Suprapubic skin (tissue), 4 donors: ENCODE measurements at places on chromosomes 2 and 18.
A peak's percentile ranks its signal among the peaks of the same experiment; 100 is the strongest.

GRCh38 chr2:33069894-33070651, 123.3 kb downstream of the LTBP1 start:
- DNase-seq, result peak; percentile 81

- no peak for DNase-seq
These were observed 622.3 kb upstream of the ACVR2A start for GRCh38 chr2:147222506-147222905.

DNA sequence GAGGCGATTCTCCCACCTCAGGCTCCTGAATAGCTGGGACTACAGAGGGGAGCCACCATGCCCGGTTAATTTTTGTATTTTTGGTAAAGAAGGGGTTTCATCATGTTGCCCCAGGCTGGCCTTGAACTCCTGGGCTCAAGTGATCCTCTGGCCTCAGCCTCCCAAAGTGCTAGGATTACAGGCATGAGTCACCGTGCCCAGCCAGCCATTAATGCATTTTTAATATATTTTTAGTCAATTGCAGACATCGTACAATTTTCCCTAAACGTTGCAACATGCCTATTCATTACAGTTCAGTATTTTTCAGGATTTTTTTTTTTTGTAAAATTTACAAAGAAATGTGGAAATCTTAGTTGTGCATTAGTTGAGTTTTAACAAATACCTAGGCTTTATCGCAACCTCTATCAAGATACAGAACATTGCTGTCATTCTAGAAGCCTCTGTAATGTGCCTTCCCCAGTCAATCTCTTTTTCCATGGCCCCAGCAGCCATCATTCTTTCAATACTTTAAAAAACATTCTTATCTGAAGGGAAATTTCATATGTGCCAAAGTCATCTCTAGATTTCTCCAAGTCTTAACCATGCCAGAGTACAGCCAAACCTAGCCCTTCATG, 14.7 kb downstream of the NABP1 start:
- no peak for DNase-seq

GRCh38 chr18:34495506-34495905, 214.6 kb upstream of the DTNA start:
- DNase-seq, result no peak

- no peak for DNase-seq
These were observed 93.9 kb downstream of the SCN3A start for GRCh38 chr2:165109915-165110314.

GRCh38 chr2:234218266-234219045, 168.0 kb downstream of the SPP2 start:
- no peak for DNase-seq

GRCh38 chr2:235716875-235717496, 223.1 kb downstream of the AGAP1 start:
- no peak for DNase-seq

DNA sequence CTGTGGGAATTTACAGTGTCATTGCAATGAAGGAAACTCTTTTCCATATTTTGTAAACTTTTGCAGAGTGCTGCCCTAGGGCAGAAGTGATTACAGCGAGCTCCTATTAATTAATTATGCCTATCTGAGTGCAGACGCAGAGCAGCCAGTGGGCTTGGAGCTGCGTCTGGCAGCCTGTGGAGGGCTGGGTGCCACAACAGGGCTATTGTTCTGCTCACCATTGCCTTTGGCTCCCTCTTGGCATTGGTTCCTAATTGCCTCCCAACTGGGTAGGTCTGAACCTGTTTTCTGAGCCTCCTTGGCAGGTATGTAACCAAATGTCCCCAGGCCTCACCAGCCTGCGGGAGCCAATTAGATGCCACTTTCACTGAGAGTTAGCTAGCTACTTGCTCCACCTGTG, 25.6 kb upstream of the ITGB6 start:
- DNase-seq, result peak; percentile 65

DNA sequence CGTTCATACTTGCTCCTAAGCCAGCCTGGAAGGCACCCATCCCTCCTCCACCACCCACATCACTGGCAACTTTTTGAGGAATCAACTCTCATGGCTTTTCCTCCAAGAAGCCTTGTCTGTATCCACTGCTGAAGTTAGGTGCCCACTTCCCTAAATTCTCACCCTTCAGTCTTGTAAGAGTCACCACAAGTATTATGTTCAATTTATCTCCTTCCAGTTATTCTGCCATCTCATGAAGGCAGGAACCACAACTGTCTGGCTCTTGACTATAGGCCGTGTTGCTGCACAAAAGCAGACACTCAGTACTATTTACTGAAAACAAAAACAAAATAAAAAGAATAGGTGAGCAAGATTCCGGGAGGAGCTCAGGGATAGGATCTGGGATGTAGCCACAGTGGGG, 234.8 kb downstream of the CYRIA start:
- no peak for DNase-seq

DNA sequence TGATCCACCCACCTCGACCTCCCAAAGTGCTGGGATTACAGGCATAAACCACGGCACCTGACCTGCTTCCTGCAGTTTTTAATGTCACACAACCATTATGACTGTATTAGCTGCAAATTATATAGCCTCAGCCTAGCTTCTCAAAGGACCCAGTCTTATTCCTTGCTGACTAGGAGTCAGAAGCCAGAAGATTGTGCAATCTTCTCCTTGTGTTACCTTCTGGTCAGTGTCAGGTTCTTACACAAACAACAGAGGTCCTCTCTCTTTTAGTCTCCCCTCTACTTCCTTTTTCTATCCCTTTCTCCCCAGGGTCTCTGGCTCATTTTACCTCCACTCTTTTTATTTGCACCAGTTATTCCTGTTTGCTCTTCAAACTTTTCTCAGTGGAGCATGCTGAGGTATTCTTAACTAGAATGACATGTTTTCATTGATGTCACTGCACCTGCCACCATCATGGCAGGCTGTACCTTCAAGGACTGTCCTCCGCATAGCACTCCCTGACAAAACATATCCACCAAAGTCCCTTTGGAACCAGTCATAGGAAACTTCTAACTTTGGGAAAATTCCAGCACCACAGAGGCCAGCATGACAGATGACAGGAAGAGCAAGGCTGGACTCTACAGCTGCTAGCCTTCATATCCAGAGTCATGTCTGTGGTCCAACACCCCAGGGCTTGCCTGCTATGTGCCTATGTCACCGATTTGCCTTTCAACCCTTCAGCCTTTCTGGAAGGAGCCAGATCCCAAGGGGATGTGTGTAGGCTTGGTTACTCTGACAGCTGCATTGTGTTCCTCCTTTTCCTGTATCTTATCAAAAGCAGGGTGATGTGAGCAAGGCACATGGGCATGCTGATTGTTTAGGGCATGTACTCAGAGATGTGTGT, 45.2 kb upstream of the EPC2 start:
- no peak for DNase-seq

- no peak for DNase-seq
These were observed 189.6 kb upstream of the PIK3C3 start for GRCh38 chr18:41765460-41765859.

- DNase-seq, result no peak
These were observed 279.7 kb upstream of the TRIB2 start for GRCh38 chr2:12436935-12437561.

GRCh38 chr2:42193722-42194187, 24.6 kb downstream of the EML4 start:
- no peak for DNase-seq

DNA sequence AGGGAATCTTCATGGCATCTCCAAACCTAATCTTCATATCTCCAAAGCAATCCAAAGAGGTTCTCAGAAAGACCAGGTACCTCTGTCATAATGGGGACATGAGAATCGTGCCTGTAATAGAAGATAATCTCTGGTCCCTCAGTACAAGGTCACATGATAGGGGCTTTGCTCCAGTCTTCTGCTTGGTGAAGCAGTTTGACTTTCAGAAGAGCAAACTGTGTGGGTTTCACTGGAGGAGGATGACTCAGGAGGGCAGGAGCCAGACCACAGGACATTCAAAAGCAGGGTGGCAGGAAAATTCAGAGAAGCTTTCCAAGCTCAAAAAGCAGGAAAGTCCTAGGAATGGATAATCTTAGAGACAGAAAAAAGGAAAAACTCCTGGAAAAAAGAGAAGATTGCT, 10.6 kb upstream of the PAX3 start:
- no peak for DNase-seq

DNA sequence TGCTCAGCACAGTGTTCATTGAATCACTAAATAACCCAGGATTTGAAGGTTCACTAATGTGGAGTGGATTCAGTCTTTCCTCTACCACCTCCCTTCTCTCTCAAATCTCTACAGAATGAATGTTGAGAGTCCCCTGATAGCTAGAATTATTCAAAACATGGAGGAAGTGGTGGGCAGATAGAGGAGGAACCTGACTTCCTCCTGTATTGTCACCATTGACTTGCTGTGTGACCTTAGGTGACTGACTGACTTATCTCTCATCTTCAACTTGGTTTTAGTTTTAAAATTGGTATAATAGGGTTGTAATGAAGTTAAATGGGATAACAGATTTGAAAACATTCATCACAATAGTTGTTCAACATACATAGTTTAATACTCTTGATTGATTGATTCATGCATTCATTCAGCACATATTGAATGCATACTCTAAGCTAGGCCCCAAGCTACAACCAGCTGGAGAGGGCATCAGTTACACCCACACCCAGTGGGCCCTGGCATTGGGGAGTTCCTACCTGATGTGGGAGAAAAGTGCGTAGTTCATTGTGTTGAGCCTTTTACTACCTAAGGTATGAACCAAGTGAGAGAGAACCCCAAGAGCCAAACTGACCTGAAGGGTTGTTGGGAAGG, 96.0 kb downstream of the WDR7 start:
- no peak for DNase-seq

DNA sequence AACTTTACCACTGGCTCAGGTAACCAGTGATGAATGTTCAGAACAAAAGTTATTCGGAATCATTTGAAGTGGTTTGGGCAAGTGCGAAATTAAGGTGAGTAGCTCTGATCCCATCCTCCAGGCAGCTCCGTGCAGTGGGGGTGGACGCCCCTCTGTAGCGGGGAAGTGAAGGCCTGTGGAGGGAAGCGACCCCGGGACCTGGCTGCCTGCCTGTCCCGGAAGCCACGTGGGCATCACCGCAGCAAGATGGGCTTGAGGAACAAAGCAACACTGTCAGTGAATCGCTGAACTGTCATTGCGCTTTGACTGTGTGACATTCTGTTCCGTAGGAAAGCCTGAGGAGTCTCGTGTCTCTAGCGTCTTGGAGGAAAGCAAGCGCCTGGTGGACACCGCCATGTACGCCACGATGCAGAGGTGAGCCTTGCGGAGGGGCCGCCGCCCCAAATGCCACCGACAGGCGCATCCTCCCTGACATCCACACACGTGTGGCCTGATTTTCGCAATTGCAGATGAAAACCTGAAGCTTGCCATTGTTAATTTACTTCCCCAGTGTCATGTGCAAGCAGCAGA, 9.5 kb downstream of the TPO start:
- DNase-seq, result peak; percentile 58

DNA sequence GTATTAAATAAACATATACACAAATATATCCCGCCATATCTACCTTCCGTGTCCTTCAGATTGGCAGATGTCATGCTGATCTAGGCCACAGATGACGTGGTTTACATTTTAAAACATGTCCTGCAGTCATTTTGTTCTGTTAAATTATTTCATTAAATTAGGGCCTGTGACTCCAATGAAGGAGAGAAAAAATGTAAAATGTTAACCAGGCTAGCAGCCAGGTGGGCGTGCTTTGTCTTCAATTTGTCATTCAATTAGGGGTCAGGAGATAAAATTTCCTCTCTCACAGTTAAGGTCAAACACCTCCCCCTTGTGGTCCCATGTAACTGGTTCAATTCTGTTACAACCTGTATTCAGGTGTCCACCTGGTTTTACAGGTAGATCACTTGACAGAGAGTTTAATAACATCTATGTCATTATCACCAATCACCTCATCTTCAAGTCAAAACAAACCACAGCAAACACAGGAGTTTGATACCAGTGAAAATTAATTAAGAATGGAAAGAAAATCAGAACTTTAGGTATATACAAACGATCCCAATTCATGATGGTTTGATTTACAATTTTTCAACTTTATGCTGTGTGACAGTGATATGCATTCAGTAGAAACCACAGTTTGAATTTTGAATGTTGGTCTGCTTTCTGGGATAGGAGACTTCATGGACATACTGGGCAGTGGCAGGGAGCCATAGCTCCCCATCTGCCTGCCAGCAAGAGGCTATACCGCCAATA, 339.4 kb downstream of the CMPK2 start:
- no peak for DNase-seq

- no peak for DNase-seq
These were observed 288.7 kb downstream of the AKAIN1 start for GRCh38 chr18:4908328-4908727.

GRCh38 chr18:9531791-9532410, 56.6 kb downstream of the RALBP1 start:
- no peak for DNase-seq

GRCh38 chr2:170002096-170002495, 174.8 kb downstream of the UBR3 start:
- no peak for DNase-seq

DNA sequence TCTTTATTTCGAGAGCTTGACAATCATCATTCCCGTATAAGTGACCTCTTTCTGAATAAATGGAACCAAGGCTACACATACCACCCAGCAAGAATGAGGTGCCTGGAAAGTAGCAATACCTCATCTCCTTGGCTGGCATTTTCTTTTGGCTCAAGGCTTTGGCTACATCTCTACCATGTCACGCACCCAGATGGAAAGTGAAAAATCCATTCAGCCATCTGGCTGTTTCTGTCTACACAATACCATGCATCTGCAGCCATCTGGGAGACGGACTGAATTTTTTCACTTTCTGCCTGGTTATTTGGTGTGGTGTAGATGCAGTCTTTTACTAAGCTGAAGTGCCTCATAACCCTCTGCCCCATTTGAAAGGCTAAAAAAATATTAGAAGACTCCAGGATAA, 566.9 kb downstream of the BCL11A start:
- no peak for DNase-seq

- no peak for DNase-seq
These were observed 34.2 kb upstream of the DYSF start for GRCh38 chr2:71419145-71419544.

GRCh38 chr2:57177176-57177575, 869.4 kb upstream of the VRK2 start:
- no peak for DNase-seq

- DNase-seq, result no peak
These were observed 21.2 kb downstream of the GORASP2 start for GRCh38 chr2:170950221-170950761.

DNA sequence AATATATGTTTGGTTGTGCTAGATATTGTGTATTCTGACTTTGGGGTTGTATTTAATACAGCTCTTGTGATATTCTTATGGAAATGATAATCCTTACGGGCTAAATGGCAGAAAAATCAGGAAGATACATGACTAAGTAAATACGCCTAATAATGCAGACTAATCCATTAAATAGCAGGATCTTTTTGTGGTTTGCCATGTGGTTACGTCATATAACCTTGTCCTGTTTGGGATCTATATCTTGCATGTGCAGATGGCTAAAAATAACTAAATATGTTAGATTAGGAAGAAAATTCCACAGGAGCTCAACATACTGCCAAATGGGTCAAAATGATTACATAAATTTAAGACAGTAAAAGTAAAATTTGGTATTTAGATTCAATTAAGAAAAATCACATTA, 83.0 kb downstream of the NEB start:
- no peak for DNase-seq

- no peak for DNase-seq
These were observed 36.9 kb downstream of the TRAK2 start for GRCh38 chr2:201414099-201415023.

- no peak for DNase-seq
These were observed 646.3 kb upstream of the LRATD1 start for GRCh38 chr2:13986119-13986720.
